GDM1 (cell line): ENCODE measurements at places on chromosomes 6 and 20.
A peak's percentile ranks its signal among the peaks of the same experiment; 100 is the strongest.

- no peak for DNase-seq
Measured at GRCh38 chr6:148509800-148510581, 167.4 kb downstream of the SASH1 start.

DNA sequence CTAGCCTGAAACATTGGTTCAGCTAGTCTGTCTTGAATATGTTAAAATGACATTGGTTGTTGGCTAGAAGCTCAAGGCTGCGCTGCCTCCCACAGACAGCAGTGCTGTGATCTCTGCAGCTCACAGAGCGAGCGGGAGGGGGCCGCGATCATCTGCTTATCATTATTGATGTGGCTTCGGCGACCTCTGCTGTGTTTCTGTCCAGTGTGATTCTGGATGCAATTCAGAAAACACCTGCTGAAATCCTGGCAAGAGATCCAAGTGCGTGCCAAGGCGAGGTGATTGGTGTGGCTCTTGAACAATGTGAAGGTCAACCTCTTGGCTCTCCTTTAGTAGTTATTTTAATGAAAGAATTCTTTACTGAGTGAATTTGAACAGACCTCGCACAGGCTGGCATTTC lies 142.3 kb upstream of the SASH1 start:
- no peak for DNase-seq

- DNase-seq: no peak
Measured at GRCh38 chr20:23492292-23492691, 1.4 kb downstream of the CST8 start.

DNA sequence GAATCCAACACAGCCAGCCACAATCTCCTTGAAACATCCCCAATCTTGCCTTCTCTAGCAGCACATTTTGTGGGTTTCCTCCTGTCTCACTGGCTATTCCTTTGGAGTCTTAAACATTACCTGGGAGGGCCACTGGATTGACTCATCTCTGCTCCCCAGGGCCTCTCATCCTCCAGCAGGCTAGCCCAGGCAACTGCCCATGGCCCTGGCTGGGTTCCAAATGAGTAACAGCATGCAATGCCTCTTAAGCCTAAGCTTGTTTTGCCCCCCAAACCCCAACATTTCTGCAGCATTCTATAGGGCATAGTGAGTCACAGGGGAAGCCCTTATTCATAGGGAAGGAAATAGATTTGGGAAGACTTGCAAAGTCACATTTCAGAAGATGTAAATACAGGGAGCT lies 204.9 kb downstream of the FOXA2 start:
- DNase-seq: no peak

GRCh38 chr6:168618546-168619315 lies 177.7 kb downstream of the SMOC2 start:
- DNase-seq: no peak

DNA sequence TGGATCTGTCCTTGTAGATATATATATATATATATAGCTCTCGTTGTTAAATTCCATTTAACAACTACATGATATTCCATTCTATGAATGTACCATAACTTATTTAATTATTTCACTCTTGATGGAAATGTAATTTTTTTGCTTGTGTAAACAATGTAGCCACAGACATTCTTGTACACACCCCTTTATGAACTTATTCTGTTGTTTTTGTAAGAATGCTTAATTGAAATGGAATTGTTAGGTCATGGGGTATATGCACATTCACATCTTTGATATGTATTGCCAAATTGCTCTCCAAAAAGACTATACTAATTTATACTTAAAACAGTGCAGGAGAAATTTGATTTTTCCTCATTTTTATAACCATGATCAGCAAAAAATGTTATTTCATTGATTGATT lies 67.2 kb downstream of the MAP3K4 start:
- no peak for DNase-seq

GRCh38 chr6:39938773-39939654 lies 4.8 kb upstream of the MOCS1 start:
- DNase-seq: no peak

GRCh38 chr6:148650941-148651505 lies 95.8 kb upstream of the UST start:
- DNase-seq: no peak

GRCh38 chr6:45998524-45998923 lies 17.1 kb downstream of the CLIC5 start:
- DNase-seq: no peak

DNA sequence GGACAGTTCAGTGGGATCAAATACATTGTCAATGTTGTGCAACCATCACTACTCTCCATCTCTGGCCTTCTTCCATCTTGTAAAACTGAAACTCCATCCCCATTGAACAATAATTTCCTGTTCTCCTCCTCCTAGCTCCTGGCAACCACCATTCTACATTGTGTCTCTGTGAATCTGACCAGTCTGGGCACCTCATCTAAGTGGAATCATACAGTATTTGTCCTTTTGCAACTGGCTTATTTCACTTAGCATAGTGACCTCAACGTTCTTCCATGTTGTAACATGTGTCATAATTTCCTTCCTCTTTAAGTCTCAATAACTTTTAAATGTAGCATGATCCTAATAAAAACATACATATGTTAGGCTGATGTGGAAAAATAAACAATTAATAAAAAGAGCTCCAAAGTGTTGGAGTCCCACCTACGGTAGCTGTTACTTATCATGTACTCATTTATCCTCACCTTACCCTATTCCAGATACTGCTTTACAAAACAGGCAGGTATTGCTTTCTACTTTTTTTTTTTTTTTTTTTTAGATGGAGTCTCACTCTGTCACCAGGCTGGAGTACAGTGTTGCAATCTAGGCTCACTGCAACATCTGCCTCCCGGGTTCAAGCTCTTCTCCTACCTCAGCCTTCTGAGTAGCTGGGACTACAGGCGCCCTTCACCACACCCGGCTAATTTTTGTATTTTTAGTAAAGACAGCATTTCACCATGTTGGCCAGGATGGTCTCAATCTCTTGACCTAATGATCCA lies 91.9 kb downstream of the TNFAIP3 start:
- no peak for DNase-seq

DNA sequence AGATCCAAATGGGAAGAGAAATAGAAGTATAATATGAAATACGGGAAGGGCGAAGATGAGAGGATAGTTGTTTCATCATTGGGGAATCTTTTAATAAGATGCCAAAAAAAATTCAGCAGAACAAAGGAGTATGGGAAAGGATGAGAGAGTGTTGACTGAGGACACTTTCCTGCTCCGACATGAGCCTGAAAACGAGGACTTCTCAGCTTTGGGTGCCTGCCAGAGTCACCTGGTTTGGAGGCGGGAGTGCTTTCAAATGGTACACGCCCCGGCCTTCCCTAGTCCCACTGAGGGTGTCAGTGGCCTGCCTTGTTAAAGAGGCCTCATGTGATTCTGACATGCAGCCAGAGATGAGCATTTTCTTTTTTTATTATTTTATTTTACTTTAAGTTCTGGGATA lies 250.9 kb downstream of the ANKRD60 start:
- DNase-seq: no peak

- no peak for DNase-seq
Measured at GRCh38 chr6:2186516-2186915, 58.9 kb downstream of the GMDS start.

DNA sequence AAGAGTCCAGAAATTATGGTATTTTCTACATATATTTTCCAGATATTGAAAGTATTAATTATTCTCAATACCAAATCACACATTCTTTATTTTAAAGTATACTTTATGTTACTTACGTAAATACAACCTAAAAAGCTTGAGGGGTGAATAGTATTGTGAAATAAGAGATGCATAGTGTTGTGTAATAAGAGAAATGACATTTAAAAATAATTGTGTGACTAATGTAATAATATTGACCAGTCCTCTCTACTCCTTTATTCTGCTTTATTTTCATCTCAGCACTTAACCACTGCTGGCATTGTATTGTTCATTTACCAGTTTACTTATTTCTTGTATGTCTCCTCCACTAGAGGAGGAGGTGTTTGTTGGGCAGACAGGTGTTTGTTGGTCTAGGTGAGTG lies 135.6 kb downstream of the EYA4 start:
- no peak for DNase-seq

GRCh38 chr6:37784585-37784967 lies 35.0 kb upstream of the ZFAND3 start:
- DNase-seq: no peak

DNA sequence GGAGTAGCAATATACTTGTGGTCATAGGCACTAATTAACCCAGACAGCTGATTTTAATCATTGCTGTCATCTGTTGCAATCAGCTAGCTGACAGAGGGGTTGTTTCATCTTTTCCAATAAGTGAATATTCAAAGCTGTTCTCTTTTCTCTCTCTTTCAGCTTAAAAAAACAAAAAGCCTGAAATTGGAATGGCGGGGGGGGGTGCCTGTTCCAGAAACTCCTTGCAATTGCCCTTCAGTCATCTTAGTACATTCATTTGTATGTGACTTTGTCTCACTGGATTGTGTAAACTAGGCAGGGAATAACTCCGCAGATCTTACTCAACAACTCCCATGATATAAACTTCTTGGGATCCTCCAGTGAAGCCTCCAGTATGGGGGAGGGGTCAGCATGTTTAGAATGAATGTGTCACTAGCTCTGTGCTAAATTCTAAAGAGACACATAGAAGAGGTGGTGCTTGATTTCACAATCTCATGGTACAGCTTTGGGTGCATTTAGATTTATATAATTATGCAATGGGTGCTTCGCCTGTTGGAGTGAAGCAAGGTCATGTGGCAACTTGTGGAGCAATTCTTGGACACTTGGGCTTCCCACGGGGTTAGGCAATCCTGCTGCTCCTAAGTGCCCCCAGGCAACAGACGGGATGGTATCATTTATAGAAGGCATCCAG lies 40.1 kb downstream of the SLC24A3 start:
- no peak for DNase-seq

GRCh38 chr20:33531047-33531877 lies 41.4 kb downstream of the CBFA2T2 start:
- DNase-seq: no peak

DNA sequence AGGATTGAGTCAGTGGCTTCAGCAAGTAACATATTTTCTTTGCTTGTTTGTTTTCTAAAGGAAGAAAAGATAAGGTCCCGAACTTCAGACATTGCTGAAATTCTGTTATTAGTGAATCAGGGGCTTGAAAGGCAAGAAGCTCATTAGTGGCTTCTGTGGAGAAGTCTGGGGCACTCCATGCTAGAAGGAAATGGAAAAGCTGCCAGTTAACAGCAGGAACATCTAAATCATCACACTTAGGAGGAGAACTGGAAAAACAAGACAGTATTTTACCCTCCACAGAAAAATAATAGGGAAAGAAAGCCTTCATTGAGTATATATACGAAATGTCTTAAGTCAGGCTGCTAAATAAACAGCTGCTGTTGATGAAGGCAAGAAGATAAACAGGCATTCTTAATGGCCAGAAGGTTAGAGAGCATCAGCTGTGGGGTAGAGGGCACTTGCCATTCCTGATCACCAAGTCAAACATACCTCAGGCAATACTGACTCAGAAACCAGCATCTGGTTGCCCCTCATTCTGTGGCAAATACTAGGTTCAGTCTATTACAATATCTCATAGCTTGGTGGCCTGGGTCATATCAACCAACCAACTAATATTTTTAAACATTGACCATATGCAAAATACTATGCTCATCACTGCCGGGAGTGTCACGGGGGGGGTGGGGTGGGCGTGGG lies 143.2 kb upstream of the TENT5A start:
- no peak for DNase-seq

- no peak for DNase-seq
Measured at GRCh38 chr6:71725126-71725470, 161.3 kb upstream of the RIMS1 start.

DNA sequence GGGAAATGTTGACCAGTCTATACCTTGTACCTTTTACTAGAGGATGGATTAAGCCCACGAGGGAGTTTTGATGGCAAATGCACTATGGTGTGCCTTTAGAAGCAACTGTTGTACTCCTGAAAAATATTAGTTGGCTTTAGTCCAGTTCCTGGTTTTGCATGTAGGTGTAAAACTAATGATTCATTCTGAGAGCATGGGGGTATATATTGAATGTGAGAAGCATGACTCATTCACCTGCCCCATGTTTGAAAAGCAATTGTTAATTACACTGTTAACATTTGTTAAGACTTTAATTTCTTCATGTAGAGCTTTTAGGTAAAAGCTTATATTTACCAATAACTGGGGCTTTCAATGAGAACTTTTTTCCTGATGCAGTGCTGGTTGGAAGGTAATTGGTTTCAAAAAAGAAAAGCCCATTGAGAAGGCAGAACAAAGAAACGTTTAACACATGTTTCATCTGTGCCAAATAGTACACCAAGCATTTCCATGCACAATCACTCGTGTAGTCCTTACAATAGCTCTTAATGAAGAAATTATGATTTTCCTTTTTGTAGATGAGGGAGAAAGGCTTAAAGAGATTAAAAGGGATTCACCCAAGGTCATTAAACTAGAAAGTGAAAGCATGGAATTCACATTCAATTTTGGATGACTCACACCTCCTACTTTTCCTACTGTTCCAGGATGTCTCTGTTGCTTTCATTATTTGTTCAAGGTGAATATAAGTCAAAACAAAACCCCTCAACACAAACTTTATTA lies 134.1 kb downstream of the CCDC170 start:
- DNase-seq: no peak

DNA sequence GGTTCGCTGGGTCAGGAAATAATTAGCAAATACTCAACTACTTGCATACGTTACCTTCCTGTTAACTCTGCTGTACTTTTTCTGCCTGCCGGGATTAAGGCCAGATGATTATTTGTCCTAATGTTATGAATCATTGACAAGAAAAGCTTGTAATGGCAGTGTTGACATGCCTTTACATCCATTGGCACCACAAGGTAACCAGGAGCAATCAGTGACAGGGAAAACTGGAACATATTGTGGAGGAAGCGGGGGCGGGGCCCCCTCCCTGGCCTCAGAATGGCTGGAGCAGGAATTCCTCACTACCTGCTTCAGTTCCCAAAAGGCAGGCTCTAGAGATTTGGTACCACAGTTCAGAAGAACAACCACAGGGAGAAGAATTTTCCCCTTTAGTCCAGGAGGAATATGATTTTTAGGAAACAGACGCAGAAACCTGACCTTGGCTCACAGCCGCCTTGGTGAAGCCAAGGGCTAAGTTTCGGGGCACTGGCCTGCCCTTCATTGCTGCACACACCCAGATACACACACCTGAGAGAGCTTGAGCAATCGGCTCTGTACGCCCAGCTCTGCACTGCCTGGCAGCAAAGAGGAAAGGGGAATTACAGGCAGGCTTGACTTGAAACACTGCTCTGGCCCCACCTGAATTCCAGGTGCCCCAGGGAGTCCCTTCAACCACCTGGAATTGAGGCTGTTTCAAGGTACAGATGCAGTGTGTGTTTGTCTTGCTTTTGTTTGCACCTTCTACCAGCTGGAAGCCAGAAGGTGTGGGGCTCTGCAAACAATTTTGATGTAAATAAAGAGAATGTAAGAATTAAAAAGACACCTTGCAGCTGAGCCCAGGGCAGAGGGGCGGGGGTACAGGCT lies 89.8 kb downstream of the MYB start:
- no peak for DNase-seq

GRCh38 chr20:43448748-43449535 lies 8.8 kb upstream of the SRSF6 start:
- peak; percentile 13 for DNase-seq

DNA sequence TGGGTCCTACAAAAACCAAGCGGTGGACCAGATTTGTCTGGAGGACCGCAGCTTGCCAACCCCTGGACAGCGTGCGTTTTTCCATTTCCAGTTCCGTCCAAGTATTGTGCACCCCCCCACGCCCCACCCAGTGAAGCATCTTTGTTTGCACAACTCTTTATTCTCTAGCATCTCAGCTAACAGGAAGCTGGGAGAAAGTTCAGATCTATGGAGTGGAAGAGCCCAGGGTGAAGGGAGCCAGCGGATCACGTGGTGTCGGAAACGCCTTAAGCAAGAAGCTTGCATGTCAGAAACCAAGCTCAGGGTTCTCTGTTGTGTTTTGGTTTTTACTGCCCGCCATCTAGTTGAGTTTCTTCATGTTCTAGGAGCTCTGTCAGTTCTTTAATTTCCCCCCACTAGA lies 29.9 kb downstream of the ARID1B start:
- DNase-seq: no peak
